ENCODE measurements at places on chromosomes 3 and 15. TPM values are rescaled to one million over a fixed set of nuclear protein-coding genes. Genes with fewer than 3 reads are reported as not detected.

- DNase-seq, result no peak
Observed at GRCh38 chr3:76943058-76943457, 96.8 kb upstream of the ROBO2 start.

DNA sequence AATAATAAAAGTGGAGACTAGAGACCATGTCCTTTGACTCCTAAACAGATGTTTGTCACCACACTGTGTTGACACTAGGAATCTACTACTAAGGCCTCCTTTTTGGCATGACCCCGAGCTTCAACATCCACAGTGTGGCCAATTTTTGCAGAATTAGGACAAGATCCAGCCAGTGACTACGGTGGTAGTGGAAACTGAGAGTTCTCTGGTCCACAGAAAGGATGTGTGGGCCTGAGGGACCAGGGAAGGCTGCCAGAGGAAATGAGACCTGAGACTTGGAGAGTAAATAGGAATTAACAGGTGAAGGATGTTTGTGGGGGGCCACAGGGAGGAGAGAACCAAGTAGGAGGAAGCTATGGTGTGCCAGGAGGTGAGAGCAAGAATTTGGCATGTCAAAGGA is 122.7 kb downstream of the CHCHD6 start:
- DNase-seq, result no peak

DNA sequence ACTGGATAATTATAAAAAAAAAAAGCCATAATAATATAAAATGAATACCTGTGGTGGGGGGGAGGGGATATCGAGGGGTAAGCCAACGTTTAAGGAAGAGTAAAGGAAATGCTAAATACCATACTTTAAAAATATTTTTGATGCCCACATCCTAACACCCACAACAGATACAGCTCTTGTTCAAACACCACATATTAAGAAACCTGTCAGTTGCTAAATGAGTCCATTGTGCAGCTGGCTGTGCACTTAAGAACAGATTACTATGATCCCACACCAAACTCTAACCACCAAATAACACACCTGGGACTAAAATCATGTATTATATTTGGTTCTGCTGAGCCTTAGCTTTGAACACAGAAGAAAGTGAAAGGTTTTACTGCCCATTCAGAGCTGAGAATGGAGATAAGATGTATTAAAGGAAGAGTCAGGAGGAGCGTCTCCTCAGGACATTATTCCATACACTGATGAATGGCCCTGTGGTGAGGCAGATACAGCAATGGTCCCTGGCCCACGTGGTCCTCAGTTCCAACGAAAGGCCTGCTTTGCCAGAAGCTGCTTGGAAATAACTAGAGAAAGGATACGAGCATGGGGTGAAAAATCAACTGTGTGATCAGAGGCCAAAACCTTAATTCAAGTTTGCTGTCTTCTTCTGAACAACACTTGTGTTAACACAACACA is 515.4 kb downstream of the FOXP1 start:
- no peak for DNase-seq

- DNase-seq, result peak; percentile 32
Observed at GRCh38 chr3:70120357-70120966, 120.9 kb downstream of the SAMMSON start.

FGF12 gene
- not detected for total RNA-seq
